OCI-LY7 (cell line): ENCODE measurements at places on chromosomes 16 and 17. TPM values are rescaled to one million over a fixed set of nuclear protein-coding genes. Genes with fewer than 3 reads are reported as not detected.

CACNG5 gene
- not detected in 2 replicates for total RNA-seq

GDPD3 gene
- 5.0 and 5.2 TPM in 2 replicates for total RNA-seq

TGFB1I1 gene
- total RNA-seq = 0.38 TPM in 1 of 2 replicates, not detected in the other

LRRC37A3 gene
- total RNA-seq = 27.6 and 30.6 TPM in 2 replicates

FOXJ1 gene
- not detected in 2 replicates for total RNA-seq
